Activated CD4-positive, alpha-beta T cell treated with anti-CD3 and anti-CD28 coated beads for 36 hours (primary cell): ENCODE measurements at places on chromosomes 5 and 9. TPM values are rescaled to one million over a fixed set of nuclear protein-coding genes. Genes with fewer than 3 reads are reported as not detected.

DNA sequence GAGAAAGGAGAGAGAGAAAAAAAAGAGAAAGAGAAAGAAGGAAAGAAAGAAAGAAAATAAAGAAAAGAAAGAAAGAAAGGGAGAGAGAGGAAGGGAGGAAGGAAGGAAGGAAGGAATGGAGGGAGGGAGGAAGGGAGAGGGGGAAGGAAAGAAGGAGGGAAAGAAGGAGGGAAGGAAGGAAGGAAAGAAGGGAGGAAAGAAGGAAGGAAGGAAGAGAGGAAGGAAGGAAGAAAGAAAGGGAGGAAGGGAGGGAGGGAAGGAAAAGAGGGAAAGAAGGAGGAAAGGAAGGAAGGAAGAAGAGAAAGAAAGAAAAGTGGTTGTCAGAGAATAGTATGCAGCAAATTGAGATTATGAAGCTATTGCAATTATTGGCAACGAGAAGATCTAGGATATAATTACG lies 49.9 kb upstream of the NIPBL start:
- no peak for DNase-seq

- DNase-seq = peak; percentile 82
Observed at GRCh38 chr5:126422994-126423788, at the start of gene GRAMD2B. Gene GRAMD2B, plus strand, starts transcription at chr5:126423409. Its CDS starts 198 bp downstream, at chr5:126423607.

GRCh38 chr9:98603821-98604383 lies 104.8 kb downstream of the GABBR2 start:
- no peak for DNase-seq

Gene THBS4
- total RNA-seq = 2.3 TPM

Gene MCC
- total RNA-seq = 2.4 TPM

Gene LRRC19
- total RNA-seq = not detected
